Stimulated activated CD8-positive, alpha-beta memory T cell treated with anti-CD3 and anti-CD28 coated beads, Interleukin-4, amount 100 ng/mL, for 4 hours (primary cell): ENCODE measurements at places on chromosomes 5 and 9.

DNA sequence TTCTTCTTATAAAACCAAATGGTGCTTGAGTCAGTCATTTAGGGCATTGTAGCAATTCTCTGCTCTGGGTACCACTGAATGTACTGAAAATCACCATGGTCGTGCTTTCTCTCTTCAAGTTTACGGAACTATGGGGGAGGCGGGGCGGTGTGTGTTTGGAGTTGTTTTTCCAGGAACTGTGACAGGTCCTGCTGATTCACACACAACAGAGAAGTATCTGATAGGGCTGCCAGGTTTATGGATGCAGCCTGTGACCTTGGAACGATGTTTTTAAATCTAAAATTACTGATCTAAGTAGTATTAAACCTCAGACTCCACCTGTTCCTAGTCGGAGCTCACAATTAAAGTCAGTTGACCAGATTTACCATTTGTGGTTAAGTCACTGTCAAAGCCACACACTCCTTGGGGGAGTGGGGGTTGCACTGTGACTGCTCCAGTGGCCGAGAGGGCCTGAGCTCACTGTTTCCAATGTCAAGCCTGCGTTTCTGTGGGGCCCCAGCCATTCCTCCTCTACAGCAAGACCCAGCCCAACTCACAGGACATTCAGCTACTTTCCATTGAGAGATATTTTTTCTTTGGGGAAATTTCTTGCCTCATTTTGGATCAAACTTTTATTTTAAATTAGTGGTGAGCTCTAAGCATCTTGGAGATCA, 44.4 kb downstream of the GADD45G start:
- no peak for DNase-seq

GRCh38 chr9:116078640-116079039, 75.0 kb upstream of the PAPPA start:
- no peak for DNase-seq

- no peak for DNase-seq
Measured at GRCh38 chr9:84945878-84946538, 276.5 kb downstream of the NTRK2 start.

GRCh38 chr9:36222449-36222848, 31.7 kb downstream of the CLTA start:
- no peak for DNase-seq

GRCh38 chr5:154614595-154614994, 136.6 kb upstream of the HAND1 start:
- no peak for DNase-seq

- DNase-seq = no peak
Measured at GRCh38 chr9:34580358-34580757, 9.2 kb downstream of the CNTFR start.

DNA sequence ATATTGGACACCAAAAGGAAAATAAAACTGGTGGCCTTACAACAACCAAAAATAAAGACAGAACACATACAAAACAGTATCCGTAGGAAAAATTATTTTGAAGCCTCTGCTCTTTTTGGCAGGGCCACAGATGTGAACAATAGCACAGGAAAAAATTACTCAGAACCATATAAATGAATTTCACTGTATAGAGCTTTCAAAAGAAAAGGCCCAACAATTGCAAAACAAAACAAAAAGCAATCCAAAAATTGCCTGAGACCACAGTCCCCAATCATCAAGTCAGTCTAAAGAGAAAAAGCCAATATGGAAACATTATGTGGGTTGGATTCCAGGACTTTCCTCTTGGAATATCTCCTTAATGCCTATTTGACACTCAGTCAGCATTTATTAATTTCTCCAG, 243.8 kb downstream of the CEMIP2 start:
- DNase-seq = no peak

- DNase-seq = no peak
Measured at GRCh38 chr5:13331585-13331984, 612.9 kb downstream of the DNAH5 start.

- DNase-seq = no peak
Measured at GRCh38 chr5:79505138-79505537, 8.8 kb downstream of the HOMER1 start.

DNA sequence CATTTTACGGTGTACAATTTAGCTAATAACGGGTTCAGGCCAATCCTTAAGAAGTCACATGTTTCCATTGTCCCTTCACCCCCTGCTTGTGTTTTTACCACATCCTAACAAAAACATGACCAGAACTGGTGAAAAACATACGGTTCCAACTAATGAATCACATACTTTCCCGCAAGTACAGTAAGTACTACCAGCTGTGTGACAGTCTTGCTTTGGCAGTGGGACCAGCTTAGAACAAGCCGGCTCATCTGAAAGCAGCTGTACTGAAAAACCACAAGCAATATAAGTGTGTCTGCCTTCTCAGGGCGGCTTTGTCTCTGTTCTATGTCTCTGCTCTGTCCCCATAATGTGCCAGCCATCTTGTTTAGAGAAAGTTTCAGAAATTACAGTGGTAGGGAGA, 242.5 kb downstream of the BNC2 start:
- no peak for DNase-seq

DNA sequence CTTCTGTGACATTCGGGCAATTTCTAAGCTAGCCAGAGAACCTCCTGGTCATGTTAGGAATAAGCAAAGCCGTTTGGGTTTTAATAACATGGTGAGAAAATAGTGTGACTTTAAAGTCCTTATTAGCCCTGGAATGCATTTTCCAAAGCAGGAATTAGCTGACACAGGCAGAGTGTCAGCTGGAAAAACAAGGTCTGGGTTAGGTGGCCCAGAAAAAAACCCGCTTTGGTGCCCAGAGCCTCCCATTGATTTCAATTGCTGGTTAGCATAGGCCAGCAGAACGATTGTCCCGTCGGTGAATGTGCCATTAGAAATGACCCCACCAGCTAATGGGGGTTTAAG, 62.1 kb upstream of the CPEB4 start:
- DNase-seq = no peak

GRCh38 chr5:51396797-51397196, 13.5 kb downstream of the ISL1 start:
- no peak for DNase-seq

- no peak for DNase-seq
Measured at GRCh38 chr9:77922591-77922990, 109.0 kb downstream of the GNAQ start.

DNA sequence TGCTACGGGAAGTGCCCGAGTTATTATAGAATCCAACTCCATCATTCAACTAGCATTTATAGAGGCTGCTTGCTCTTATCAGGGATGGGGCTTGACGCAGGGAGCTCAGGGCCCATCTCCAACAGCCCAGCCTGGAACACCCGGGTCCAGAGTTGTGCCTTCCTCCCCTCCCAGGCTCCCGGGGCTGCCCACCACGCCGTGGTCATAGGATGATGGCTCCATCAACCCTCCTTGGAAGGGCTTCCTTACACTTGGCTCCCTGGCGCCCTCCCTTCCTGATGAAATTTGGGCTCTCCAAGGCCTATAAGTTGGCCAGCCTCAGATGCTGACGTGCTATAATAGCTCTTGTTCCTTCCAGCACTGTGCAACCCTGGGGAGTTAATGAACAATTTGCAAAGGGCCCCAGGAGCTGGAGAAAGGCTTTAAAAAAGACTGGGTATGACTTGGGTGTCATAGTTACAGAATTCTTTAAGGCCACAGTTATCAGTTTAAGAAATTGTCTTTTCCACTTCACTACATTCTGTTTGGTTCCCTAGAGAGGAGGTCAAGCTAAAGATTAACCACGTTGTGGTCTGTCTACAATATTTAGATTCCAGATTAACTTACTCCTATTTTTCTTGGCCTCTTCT, 42.5 kb upstream of the GADD45G start:
- DNase-seq = no peak

DNA sequence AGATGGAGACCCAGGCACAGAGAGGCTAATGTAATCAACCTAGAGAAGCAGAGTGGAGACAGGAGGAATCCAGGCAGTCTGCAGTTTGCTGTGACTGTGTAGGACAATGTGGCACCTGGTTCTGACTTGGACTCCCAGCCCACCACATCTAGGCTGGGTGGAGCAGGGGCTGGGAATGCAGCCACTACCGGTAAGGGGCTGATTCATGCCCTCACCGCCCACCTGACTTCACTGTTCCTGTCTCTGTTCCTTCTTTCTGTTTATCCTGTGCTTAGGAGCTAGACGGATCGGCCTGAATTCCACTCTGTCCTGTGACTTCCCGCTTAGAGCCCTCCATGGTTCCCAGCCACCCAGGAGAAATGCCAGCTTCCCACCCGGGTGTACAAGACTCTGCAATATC, 2.6 kb downstream of the PDLIM4 start:
- DNase-seq = no peak
